ENCODE measurements at places on chromosomes 3 and 15.

- no peak for DNase-seq
Observed at GRCh38 chr15:38823263-38823662, 258.6 kb upstream of the RASGRP1 start.

DNA sequence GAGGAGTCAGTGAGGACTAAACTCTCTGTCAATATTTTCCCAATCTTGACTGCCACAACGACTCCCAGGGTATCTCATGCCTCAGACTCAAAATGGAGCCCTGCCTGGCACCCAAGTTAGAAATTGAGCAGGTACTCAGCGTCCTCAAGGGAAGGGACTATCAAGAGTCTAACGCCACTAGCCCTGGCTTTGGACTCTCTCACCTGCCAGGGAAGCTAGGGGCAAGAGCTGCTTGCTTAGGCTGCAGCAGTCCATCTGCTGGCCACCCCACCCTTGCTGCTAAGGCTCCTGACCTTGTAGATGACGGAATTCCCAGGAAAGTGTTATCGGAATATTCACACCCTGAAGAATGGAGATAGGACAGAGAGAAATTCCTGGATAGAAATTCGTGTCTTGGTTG, 33.0 kb downstream of the ZIC4 start:
- no peak for DNase-seq

GRCh38 chr3:52838561-52839267, 3.9 kb upstream of the MUSTN1 start:
- no peak for DNase-seq

- DNase-seq, result peak; percentile 13
Observed at GRCh38 chr3:148366743-148367410, 330.8 kb upstream of the AGTR1 start.

DNA sequence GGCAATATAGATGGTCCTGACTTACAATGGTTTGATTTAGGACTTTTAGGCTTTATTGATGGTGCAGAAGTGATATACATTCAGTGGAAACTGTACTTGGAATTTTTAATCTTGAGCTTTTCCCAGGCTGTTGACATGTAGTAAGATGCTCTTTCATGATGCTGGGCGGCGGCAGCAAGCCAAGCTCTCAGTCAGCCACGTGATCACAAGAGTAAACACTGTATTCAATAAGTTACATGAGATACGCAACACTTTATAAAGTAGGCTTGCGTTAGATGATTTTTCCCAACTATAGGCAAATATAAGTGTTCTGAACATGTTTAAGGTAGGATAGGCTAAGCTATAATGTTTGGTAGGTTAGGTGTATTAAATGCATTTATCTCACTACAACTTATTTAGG, 17.9 kb downstream of the PARP9 start:
- DNase-seq, result no peak

DNA sequence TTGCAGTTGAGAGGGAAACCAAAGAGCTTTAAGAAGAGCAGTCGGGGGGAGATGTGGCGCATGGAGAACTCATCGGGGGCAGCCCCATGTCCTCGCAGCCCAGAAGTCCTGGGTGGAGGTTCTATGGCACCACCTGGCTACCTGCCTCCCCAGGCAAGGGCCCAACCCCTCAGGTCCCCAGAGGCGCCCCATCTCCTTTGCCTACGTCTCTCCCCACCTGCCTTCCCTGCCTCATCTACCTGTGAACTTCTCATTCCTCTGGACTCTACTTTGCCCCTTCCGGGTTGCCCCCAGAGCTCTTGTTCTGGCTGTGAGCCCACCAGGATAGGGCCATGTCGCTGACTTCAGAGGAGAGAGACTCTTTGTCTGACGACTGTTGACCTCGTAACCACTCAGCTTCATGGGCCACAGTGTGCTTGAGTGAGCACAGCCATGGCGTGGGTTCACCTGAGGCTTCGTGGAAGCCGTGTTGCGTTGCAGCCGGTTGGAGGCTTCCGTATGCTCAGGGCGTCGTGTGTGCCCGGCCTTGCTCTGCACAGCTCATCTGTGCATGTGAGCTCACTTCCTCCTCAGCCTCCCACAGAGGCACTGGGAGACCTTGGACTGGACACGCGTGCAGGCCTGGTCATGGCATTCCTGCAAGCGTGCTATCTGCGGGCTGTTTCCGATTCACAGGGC, 13.4 kb downstream of the APBA2 start:
- DNase-seq, result no peak

DNA sequence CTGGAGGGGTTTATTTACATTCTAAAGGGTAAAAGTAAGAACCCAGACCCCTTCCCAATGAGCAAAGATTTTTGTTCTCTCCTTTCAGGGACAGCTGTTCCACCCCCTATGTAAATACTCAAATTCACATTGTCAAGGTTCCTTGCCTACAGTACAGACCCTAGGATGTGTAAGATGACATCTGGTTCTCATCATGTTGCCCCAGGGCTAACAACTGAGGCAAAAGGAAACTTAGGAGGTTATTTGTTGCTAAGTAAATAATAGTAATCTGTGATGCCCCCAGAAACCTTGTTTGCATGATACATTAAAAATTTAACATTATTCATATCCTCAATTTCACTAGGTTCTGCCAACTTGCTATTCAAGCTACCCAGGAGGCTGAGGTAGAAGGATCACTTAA, 135.0 kb upstream of the CCNL1 start:
- DNase-seq, result no peak

GRCh38 chr3:72169561-72170472, 384.9 kb upstream of the PROK2 start:
- no peak for DNase-seq

GRCh38 chr3:39809181-39809994, at the start of gene MYRIP:
Gene MYRIP (plus strand): TSS chr3:39809609. CDS start chr3:39900817, 91,208 bp downstream.
- DNase-seq, result peak; percentile 50

DNA sequence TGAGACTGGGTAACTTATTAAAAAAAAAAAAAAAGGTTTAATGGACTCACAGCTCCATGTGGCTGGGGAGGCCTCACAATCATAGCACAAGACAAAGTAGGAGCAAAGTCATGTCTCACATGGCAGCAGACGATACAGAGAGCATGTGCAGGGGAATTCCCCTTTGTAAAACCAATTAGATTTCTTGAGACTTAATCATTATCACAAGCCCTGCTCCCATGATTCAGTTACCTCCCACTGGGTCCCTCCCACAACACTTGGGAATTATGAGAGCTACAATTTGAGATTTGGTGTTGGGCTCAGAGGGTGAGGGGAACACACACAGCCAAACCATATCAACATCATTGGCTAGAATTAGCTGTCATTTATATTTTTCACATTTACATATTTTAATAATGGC, 221.0 kb downstream of the RSRC1 start:
- DNase-seq, result no peak
